Stimulated activated CD8-positive, alpha-beta memory T cell treated with anti-CD3 and anti-CD28 coated beads, Interleukin-2, amount 100 ng/mL, for 1 hour (primary cell): ENCODE measurements at places on chromosomes 5 and 9.

DNA sequence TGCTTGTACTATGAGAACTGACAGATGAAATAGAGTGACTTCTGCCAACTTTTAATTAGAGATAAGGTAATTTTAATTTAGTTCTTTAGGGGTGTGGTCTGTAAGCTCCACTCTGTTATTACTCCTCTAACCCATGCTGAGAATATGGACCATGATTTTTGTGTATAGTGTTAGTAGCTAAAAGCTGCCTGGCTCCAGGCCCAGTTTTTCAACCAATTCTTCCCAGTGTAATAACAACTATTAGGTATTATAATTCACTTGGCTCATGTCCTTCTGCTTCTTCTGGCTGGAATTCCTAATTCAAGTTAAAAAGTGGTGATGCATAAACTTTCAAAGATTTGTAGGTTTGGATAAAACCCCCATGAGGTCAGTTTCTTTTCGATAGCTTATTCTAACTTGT lies 216.3 kb downstream of the ISL1 start:
- DNase-seq, result no peak

- DNase-seq, result peak; percentile 16
These were observed 26.6 kb downstream of the GRAMD2B start for GRCh38 chr5:126449751-126450271.

DNA sequence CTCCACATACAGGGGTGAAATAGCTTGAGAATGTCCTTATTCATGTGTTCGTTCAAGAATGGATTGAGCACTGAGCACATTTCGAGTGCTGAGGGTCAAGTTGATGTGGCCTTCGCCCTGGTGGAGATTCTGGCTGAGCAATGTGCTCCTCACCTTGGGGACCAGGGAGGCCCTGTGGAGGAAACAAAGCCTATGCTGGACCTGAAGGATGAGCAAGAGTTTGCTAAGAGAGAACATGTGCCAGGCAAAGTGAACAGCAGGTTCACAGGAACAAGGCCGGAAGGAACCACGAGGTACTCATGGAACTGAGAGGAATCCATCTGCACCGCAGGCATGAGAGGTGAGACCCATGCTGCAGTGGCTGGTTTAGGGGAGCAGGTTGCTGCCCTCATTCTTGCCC lies 102.4 kb downstream of the PSD2 start:
- DNase-seq, result no peak

- DNase-seq, result no peak
These were observed 173.5 kb upstream of the FBXL7 start for GRCh38 chr5:15326471-15326870.

DNA sequence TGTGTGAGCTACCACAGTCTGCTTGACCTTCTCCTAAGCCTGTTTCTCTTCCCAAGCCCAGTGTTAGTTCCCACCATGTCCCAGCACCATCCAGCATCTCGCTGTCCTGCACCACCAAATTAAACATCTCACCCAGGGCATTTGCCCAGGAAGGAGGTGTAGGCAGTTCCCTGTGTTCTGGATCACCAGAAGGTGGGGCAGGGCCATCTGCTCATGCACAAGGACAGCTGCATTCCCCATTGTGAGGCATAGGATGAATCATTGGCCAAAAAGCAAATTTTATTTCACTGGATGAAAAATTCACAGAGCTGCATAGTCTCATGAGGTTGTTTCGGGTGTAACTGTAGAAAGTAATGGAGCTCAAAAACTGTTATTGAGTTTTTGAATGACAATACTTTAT lies 89.5 kb upstream of the GRIA1 start:
- no peak for DNase-seq

DNA sequence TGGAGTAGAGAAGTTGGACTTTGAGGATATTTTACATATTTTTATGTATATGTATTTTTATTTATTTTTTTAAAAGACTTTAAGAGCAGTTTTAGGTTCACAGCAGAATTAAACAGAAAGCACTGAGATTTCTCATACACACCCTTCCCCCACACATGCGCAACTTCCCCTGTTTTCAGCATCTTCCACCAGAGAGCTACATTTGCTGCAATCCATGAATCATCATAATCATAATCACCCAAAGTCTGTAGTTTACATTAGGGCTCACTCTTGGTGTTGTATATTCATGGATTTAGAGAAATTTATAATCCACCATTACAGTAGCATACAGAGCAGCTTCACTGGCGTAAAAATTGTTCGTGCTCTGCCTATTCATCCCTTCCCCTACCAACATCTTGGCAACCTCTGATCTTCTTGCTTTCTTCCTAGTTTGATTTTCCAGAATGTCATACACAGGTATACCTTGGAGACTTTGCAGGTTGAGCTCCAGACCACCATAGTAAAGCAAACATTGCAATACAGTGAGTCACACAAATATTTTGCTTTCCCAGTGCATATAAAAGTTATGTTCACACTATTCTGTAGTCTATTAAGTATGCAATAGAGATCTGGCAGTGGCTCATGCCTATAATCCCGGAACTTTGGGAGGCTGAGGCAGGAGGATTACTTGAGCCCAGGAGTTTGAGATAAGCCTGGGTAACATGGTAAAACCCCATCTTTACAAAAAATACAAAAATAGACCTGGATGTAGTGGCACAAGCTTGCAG lies 9.6 kb upstream of the CCDC171 start:
- DNase-seq, result no peak

GRCh38 chr5:33737697-33738096 lies 154.1 kb downstream of the ADAMTS12 start:
- DNase-seq, result no peak

DNA sequence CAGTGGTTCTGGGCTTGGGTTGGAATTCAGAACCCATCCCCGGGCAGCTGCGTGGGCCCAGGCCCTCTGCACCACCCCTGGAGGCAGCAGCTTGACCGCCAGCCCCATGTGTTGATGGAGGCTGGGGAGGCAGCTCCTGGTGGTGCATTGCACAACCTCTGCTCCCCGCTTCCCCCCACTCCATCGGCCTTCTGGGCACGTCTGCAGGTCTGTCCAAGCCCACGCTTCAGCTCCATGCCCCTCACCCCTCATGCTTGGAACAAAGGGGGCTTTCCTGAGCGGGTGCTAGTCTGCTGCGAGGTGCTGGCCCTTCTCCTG lies 1.4 kb downstream of the NCS1 start:
- DNase-seq, result no peak
